ENCODE measurements at places on chromosomes 3 and 15. TPM values are rescaled to one million over a fixed set of nuclear protein-coding genes. Genes with fewer than 3 reads are reported as not detected.

GRCh38 chr3:101898752-101899169 is 49.4 kb downstream of the NFKBIZ start:
- DNase-seq = no peak

GRCh38 chr3:4340077-4340410 is 36.9 kb downstream of the SETMAR start:
- no peak for DNase-seq

DNA sequence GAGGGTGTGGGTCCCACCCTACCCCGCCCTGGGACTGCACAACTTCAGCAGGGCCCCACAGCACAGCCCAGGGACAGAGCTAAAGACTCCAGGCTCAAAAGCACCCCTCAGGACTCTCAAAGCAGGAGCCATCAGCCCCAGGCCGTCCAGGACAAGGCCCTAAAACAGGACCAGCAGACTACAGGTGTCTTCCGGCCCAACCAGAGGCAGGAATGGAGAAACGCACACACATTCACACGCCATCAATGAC is 26.1 kb downstream of the ATRIP start:
- no peak for DNase-seq

DNA sequence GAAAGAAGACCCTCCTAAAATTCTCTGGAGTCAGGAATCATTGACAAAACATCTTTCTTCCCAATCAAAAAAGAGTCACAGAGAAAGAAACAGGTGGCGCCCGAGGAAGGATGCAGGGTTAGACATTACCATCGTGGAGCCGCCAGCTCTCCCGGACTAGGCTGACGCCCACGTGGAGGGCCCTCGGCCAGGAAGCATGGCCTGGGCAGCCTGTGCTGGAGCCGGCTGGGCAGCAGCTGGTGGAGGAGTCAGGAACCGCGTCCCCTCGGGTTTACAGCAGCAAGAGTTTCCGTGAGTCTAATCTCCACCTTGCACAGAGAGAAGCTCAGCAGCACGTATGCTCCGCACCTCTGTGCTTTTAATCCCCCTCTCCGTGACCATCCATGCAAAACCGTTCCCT is 533.7 kb upstream of the ATP11B start:
- peak; percentile 45 for DNase-seq

GRCh38 chr15:48131324-48131723 is 10.5 kb downstream of the SLC24A5 start:
- DNase-seq = no peak

DNA sequence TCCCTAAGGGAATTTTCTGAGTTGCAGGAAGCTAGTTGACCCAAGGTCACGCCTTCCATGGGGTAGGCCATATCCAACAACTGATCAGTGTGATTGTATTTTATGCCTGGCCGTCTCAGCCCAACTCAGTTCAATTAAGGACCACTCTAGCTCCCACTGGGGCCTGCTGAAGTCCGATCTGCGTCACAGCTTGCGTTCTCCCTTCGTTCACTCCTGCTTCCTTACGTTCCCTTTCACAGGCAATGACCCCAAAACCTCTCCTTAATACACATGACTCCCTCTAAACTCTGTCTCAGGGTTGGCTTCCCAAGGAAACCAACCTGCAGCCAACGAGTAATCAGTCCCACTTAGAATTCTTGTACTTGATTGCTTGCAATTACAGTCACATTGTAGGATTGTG is 428.0 kb downstream of the RBMS3 start:
- no peak for DNase-seq

- no peak for DNase-seq
Observed at GRCh38 chr3:168973206-168973605, 690.3 kb downstream of the MECOM start.

- peak; percentile 57 for DNase-seq
Observed at GRCh38 chr3:141644931-141645330, 93.2 kb upstream of the RNF7 start.

- DNase-seq = no peak
Observed at GRCh38 chr3:127954640-127955039, 39.6 kb downstream of the KBTBD12 start.

DNA sequence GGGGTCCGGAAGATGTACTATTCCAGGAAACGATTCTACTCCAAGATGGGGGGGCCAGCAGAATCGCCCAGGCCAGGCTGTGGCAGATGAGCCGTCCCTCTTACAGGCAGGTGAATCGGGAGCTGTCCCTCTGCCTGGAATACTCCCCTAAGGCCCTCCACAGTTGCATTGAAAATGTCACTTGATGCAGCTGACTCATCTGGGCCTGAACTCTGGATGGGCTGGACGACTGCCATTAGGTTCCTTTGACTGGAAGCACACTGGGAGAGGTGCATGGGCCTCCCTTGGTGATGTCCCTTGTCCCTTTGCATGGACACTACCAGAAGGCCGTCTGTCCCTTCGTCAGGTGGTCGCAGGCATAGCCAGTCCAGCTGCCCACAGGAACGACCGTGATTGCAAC is 69.6 kb upstream of the HRH1 start:
- peak; percentile 18 for DNase-seq

DNA sequence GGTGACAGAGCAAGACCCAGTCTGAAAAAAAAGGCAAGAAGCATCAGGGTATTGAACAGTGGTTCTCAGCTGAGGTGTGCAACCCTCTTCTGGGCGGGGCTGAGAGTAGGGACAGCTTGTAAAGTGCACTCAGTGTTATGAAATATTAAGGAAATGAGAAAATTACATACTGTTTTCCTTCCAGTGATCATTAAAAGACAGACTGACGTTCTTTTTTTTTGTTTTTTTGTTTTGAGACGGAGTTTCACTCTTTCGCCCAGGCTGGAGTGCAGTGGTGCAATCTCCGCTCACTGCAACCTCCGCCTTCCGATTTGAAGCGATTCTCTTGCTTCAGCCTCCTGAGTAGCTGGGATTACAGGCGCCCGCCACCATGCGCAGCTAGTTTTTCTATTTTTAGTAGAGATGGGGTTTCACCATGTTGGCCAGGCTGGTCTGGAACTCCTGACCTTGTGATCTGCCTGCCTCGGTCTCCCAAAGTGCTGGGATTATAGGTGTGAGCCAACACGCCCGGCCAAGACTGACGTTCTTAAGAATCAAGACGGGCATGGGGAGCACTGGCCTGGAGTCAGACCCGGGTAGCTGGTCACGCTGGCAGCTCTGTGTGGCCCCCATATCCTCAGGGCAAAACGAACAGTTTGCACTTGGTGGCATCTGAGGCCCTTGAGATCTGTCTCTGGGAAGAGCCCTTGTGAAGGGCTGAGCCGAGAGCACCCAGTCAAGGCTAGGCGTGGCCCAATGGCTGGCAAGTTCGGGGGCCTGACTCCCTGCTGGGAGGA is 11.4 kb downstream of the MAN2A2 start:
- no peak for DNase-seq

DNA sequence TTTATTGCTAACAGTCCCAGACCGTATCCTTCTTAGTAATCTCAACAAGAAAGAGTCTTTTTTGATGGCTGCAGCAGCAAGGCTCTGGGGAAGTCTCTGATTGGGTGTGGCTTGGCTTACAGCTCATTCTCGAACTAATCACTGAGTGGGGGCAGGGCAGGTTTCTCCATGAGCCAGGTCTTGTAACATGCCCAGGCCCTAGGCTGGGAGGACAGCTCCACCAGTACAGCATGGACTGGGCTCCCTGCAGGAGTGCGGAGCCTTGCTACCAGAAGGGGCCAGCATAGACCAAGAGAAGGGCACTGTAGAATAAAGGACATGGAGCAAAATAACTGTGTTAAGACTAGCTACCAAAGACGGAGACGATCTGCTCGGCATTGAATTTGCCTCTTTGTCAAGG is 7.2 kb downstream of the CD276 start:
- no peak for DNase-seq

GRCh38 chr15:79960502-79961212 is 10.3 kb downstream of the BCL2A1 start:
- DNase-seq = no peak

DNA sequence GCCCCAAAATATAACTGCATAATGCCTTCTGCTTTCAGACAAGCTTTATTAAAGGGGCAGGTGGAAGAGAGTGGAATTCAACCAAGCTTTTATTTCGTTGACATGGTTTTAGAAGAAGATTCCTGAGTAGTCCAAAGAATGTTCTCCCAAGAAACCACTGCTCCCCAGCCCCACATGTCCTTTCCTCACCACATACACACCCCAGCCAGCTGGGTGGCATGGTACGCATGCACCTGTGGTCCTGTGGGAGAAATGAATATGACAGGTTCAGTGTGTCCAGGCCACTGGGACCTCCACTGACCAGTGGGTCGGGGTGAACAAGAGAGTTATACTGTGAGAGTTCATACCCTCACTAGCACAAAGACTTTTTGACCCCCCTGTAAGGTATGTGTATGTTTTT is 30.2 kb downstream of the ARID3B start:
- no peak for DNase-seq

DNA sequence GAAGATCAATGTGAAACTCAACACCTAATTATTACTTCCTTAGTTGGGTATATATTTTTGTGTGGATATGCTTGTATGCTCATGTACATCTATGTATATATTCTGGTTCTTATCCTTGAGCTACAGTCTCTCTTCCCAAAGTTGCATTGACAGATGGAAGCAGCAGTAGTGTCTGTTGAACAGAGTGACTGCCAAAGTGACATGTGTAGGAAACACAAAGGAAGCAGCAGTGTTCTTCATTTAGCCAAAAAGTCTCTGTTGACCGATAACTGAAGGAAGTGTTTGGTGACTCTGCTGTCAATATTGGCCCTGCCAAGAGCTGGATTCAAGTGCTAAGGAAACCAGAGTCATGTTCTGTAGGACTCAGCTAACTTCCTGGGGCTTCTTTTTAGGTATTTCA is 123.8 kb downstream of the C3orf70 start:
- no peak for DNase-seq

GRCh38 chr3:52408466-52408865 is 36.4 kb downstream of the SEMA3G start:
- no peak for DNase-seq

DNA sequence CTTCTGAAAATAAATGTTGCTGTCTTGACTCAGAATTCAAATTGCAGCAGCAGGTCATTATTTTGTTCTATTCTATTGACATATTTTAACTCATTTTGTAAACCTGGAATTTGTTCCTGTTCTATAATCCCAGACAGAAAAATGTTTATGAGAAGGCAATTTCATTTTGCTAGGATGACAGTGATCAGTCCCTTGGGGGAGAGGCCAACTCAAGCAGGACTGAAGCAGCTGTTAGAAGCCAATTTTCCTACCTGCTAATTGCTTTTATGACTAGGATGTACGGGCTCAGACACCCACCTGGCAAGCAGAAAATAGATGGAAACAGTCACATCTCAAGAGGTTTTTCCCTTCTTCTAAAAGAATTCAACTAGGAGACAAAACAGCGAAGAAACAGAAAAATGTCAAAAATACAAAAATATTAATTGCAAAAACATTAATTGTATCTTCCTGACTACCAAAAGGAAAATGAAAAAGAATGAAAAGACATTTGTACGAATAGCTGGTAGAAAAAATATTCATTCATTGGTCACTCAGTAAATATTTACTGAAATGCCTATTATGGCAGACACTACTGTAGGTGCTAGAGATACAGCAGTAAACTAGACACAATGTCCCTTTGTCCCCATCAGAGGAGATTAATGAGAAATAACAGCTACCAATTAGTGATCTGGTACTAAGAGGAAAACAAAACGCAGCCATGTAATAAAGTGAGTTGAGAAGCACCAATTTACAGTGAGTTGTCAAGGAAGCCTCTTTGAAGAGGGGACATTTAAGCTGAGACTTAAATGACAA is 73.5 kb downstream of the PEAK1 start:
- DNase-seq = no peak

DNA sequence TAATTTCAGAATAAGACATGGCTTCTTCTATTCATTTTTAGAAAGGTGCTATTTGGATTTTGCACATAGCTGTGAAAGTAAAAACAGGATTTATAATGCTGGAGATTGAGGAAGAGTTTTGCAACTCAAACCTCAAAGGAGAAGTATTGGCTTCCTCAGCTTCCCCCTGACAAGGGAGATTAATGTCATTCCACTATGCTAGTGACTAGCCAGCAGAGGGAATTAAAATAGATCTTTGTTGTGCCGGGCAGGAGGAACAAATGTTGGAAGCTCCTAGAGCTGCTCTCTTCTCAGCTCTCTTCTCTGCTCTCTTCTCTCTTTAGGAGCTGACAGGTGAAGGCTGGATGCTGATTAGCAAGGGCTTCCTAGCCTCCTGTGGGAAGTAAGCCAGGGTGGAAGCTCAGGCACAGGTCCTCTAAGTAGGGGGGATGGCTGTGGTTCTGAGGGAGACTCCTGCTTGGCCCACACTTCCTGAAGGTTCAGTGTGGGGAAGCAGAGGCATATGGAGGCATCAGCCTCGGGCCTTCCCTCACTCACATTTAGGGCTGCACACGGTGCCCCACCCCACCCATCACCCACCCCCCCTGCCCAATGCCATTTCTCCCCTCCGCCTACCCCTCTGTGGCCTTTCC is 29.6 kb downstream of the CX3CR1 start:
- DNase-seq = no peak

- DNase-seq = peak; percentile 68
Observed at GRCh38 chr15:45442507-45443135, 64.3 kb upstream of the GATM start.

DNA sequence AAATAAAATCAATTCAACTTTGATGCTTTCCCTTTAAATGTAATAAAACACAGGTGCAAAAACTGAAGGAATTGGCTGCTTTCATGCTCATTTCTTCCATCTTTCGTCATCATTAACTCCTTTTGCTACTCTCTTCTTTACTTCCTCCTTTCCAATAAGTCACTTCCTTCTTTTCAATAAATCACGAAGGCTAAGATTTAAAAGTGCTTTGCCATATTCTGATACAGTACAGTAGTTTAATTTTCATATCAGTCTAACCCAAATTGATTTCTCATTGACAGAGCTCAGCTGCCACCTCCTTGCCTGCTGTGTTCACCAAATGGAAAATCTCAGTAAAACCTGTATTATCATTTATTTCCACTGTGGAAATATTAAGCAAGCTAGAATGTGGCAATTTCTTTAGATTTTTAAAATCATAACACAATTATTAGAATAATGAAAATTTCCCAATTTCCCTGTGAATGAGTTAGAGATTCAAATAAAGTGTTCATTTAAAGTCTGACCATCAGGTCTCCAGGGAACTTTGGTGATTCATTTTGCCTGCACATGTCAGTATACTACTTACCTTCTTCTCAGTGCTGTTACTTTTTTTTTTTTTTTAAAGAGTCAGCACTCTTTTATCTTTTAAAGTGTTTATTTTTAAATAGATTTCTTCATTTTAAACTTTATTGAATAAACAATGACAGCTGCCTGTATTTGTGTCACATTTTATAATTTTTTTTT is 41.6 kb downstream of the NANOGP8 start:
- DNase-seq = no peak

Gene MRPL46
- total RNA-seq = 29.2 TPM

Gene GRM7
- total RNA-seq = not detected

Gene PRICKLE2
- total RNA-seq = 3.2 TPM

Gene EFHB
- total RNA-seq = not detected

Gene KLHL25
- 4.1 TPM for total RNA-seq

Gene RPP25
- 0.10 TPM for total RNA-seq

Gene SUSD5
- 0.98 TPM for total RNA-seq

Gene HIGD2B
- not detected for total RNA-seq

Gene TMEM207
- not detected for total RNA-seq

Gene PXK
- total RNA-seq = 32.2 TPM

Gene ISLR2
- 0.17 TPM for total RNA-seq
